RPMI7951 (cell line): ENCODE measurements at places on chromosomes 5 and 9. TPM values are rescaled to one million over a fixed set of nuclear protein-coding genes. Genes with fewer than 3 reads are reported as not detected.

- DNase-seq: no peak
Measured at GRCh38 chr9:119157196-119157595, 212.0 kb downstream of the BRINP1 start.

DNA sequence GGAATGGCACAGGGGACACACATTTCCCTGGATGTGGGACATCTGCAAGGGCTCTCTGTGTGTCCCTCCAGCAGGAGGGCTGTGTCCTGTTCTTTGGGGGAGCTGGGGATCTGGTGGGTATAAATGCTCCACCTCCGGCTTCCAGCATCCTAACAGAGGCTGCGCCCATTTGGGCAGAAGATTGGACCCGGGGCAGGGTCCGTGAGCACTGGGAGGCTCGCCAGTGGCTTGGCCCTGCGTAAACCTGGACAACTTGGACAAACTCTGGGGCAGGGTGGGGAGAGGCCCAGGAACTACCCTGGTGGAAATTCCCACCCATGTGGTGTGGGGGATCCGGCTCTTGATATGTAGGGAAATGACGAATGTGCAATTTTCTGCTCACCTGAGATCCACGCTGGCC, 80.9 kb downstream of the GADD45G start:
- DNase-seq: no peak

- DNase-seq: peak; percentile 88
Measured at GRCh38 chr9:5389109-5389732, 48.5 kb downstream of the PLGRKT start.

FAM53C gene
- total RNA-seq: 34.8 and 35.1 TPM in 2 replicates

GRCh38 chr9:125998837-125999503, 251.8 kb downstream of the PBX3 start:
- DNase-seq: no peak
